ENCODE measurements at places on chromosomes 1 and 21.

GRCh38 chr1:41417335-41417682, 56.1 kb downstream of the FOXO6 start:
- no peak for DNase-seq

DNA sequence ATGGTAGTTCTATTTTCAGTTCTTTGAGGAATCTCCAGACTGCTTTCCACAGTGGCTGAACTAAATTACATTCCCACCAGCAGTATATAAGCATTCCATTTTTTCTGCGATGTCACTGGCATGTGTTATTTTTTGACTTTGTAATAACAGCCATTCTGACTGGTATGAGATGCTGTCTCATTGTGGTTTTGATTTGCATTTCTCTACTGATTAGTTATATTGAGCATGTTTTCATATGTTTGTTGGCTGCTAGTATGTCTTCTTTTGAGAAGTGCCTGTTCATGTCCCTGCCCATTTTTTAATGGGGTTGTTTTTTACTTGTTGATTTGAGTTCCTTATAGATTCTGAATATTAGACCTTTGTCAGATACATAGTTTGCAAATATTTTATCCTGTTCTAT, 87.9 kb downstream of the RPS6KC1 start:
- no peak for DNase-seq

DNA sequence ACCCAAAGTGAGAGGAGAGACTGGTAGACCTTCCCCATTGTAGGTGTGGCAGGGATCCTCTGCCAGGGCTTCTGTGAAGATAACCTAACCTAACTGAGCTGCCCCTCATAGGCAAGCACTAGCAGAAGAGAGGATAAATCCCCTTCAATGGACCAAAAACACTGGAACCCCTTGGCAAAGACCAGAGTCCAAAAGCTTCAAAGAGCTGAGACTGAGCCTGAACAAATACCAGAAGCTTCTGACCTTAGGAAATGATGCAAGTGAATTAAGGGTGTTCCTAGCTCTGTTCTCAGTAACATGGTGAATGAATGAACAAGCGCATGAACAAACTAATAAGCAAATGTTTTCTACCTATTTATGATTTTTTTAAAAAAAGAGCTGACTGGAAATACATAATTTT, 123.2 kb downstream of the RRAGC start:
- no peak for DNase-seq

DNA sequence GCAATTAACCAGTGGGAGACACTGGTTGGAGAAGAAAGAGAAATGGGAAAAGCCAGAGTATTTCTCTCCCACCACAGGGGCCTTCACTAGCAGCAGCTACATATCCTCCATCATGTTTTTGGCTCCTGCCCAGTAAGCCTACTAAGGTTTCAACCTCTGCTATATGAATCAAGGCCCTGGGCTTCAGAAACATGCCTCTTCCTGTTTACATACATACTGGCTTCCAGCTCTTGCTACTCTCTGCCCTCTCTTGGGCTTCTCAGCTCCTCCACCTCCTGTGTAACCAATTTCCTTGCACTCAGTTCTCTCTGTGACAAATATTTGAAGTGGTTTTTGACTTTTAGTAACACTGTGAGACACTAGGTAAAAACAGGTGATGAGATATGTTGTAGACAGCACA, 80.8 kb downstream of the LRRC7 start:
- DNase-seq, result no peak

- no peak for DNase-seq
Observed at GRCh38 chr1:247370786-247371732, 39.4 kb upstream of the ZNF496 start.

Data from cardiac muscle cell (in vitro differentiated cells and primary cell).